ENCODE measurements at places on chromosomes 2 and 18.

DNA sequence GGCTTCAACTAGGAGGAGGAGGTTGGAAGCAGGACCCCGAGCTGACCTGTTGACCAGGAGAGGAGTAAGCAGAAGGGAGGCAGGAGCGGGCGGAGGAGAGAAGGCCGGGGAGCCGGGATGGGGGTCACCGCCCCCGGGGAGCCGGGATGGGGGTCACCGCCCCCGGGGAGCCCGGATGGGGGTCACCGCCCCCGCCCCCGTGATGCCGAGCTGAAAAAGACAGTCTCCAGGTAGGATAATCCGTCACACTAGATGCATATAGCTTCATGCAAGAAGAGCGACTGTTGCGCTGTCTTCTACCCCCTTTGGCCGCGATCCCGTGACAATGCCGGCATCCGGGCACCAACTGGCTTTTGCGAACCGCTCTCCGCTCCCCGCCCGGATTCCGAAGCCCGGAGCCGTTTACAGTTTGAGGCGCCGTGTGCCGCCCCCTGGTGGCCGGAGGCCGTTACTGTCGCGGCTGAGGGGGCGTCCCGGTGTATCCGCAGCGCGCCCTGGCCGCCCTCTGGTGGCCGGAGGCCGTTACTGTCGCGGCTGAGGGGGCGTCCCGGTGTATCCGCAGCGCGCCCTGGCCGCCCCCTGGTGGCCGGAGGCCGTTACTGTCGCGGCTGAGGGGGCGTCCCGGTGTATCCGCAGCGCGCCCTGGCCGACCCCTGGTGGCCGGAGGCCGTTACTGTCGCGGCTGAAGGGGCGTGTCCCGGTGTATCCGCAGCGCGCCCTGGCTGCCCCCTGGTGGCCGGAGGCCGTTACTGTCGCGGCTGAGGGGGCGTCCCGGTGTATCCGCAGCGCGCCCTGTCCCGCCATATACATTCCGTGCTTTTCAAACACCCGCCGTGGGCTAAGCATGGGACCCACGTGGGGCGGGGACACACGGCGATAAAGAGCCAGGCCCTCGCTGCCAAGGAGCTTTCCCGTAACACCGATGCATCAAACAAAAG is 89.6 kb downstream of the ACTR3 start:
- DNase-seq: no peak

GRCh38 chr2:175151791-175152190 is 16.2 kb downstream of the ATF2 start:
- DNase-seq: no peak

- DNase-seq: no peak
These were observed 25.6 kb downstream of the NFATC1 start for GRCh38 chr18:79421275-79421857.

- DNase-seq: no peak
These were observed 153.2 kb upstream of the PTPRM start for GRCh38 chr18:7413906-7414305.

- DNase-seq: no peak
These were observed 163.1 kb downstream of the ANTXR1 start for GRCh38 chr2:69175790-69176715.

DNA sequence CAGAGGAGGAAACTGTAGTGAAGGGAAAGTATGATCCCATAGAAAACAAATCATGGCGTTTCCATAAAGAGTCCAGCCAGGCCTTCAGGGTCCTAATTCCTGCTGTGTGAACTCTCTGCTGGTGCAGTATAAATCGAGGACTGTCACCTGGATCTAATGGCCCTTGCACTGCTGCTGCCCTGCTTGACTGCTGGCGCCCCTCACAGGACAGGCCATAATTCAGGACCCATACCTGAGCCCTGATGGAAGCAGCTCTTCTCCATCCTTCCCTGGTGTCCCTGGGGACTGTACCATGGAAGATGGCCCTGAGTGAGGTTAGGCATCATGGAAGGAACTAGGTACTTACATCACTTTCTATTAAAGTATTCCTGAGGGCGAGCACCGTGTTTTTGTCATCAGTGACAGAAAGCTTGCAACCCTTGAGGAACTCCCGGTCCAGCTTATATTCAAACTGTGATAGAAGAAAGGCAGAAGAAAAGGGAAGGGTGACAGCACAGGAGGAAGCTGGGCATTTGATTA is 116.9 kb downstream of the RIF1 start:
- DNase-seq: no peak

DNA sequence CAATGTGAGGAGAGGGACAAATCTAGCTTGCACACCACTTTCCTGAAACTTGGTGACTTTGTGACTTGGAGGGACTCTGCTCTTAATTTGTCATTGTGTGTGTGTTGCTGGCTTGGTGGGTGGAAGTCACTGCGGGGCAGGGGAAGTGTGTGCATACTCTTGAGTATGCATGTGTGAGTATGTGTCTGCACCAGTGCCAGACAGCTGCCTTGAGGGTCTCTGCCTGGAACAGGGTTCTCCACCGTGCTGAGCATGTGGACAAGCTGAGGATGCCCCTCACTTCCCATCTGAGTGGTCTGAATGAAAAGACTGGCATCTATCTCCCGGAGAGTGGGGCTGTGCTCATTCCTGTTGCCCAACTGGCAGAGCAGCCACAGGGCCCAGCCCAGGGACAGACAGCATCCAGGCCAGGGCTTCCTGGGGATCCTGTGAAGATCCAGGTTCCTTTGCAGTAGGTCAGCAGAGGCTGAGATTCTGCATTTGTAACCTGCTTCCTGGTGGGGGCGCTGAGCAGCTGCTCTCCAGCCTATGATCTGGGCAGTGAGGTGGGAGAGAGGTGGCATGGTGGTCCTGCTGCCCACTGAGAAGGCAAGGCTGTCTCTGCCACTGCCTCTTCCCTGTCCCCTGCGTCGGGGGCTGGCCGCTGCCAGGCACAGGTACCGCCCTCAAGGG is 138.9 kb upstream of the HAAO start:
- DNase-seq: no peak

DNA sequence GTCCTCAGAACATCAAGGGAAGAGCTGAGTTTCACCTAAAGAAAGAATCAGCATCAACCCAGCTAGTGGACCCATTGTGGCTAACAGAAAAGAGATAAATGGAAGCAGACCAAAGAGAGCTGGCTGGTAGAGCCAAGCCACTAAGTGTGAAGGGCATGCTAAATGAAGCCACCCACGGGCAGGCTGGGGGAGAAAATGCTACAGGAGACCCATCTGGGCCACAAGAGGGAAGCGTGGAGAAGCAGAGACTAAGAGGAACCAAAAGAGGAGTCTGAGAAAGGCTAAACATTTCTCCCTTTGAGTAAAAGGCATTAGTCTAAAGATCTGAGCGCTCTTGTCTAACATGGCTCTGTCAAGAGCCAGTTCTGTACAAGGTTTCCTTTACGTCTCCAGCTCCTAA is 15.8 kb downstream of the CWC22 start:
- DNase-seq: no peak

DNA sequence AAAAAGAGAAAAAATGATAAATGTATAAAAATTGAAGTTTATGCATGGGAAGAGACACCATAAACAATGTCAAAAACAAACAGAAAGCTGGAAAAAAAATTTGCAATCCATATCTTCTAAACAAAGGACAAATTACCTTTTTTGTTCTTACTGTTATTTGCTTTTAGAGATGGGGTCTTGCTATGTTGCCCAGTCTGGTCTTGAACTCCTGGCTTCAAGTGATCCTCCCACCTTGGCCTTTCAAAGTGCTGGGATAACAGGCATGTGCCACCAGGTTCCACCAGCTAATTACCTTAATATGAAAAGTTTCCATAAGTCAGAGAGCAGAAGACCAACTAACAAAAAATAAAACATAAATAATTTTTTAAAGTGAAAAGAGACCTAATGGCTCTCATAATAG is 90.0 kb upstream of the SIX3 start:
- no peak for DNase-seq

DNA sequence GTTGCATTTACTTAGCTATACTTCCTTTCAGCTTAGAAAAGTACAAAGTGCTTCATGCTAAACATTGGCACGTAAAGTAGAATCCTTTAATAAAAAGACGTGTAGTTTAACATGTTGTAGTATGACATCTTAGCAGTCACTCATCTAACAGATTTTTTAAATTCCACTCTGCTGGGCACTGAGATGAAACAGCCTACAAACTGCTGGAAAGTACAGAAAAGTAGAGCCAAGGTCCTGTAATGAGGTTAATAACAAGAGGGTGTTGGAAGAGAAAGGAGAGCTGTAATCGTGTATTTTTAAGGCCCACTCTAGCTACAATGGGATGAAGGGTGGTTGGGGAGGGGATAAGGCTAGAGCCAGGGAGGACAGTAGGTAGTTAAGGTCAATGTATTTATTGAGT is 10.7 kb downstream of the CD8A start:
- DNase-seq: no peak

GRCh38 chr2:218245214-218245613 is 15.6 kb upstream of the GPBAR1 start:
- DNase-seq: no peak

DNA sequence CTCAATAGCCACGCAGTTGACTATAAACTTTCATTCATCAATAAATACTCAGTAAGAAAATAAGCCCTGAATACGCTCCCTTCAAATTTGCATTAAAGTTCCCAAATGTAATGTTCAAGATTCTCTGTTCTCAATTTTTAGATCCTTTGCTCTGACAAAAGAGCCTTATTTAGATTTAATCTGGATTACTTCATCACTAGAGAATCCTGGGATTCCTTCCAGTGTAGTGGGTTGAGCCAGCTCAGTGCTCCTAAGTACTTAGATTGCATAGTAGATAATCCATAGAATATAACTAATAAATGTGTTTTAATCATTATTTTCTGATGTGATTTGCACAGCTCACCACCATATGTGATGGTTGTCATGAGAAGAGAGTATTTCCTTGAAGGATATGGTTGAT is 1286.2 kb downstream of the SUCLG1 start:
- no peak for DNase-seq

GRCh38 chr2:172107690-172108586 is 5.2 kb upstream of the DLX2 start:
- no peak for DNase-seq

DNA sequence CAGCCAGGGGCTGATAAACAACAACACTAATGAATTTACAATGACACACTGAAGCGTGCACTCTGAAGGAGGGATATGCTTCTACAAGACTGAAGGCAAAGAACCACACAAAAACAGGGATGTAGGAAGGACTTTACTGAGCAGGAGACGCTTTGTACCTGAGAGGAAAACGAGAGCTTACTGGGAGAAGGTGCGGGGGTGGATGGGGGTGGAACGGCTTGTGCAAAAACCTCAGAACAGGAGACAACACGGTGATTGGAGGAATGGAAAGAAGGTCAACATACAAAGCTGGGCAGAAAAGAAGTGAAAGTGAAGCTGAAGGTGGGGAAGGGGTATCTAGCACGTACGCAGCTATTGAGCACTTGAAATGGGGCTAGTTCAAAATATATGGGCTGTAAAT is 93.1 kb downstream of the SLC8A1 start:
- no peak for DNase-seq

- DNase-seq: peak; percentile 3
These were observed 11.6 kb upstream of the RBFA start for GRCh38 chr18:80022613-80023012.

GRCh38 chr2:38301340-38301968 is 75.6 kb downstream of the ATL2 start:
- no peak for DNase-seq

- DNase-seq: peak; percentile 91
These were observed 42.6 kb upstream of the HNRNPA3 start for GRCh38 chr2:177169810-177170514.

GRCh38 chr2:23924589-23925359 is 2.1 kb downstream of the ATAD2B start:
- no peak for DNase-seq

DNA sequence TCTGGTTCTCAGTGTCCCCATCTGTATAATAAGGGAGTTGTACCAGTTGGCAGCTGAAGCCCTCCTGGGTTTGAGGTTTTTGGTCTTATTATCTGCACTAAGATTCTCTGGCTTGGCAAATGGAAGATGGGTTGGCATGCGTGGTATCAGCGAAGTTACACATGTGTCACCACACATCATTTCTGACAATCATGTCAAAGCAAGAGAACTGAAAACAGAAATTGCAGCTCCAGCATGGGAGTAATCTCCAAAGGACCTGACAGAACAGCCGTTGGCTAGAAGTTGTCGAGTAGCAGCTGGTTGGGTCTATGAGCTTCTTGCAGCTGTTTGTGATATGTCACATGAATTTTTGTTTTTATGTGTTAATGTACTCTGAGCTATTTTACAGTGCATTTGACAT is 317.4 kb downstream of the SLC4A3 start:
- DNase-seq: no peak

Data from NCI-H1105 (cell line).